ENCODE measurements at places on chromosomes 16 and 17. TPM values are rescaled to one million over a fixed set of nuclear protein-coding genes. Genes with fewer than 3 reads are reported as not detected.

Gene ABCA5
- 3.8 TPM for total RNA-seq

Gene CSH2
- total RNA-seq, result not detected

Gene PYDC1
- not detected for total RNA-seq

Gene BTBD17
- total RNA-seq, result not detected

Gene GPRC5B
- total RNA-seq, result 70.2 TPM

Gene KRTAP1-5
- total RNA-seq, result not detected

Gene HSF4
- total RNA-seq, result 100 TPM

Gene CCL16
- not detected for total RNA-seq

Gene TBC1D3C
- 0.31 TPM for total RNA-seq

DNA sequence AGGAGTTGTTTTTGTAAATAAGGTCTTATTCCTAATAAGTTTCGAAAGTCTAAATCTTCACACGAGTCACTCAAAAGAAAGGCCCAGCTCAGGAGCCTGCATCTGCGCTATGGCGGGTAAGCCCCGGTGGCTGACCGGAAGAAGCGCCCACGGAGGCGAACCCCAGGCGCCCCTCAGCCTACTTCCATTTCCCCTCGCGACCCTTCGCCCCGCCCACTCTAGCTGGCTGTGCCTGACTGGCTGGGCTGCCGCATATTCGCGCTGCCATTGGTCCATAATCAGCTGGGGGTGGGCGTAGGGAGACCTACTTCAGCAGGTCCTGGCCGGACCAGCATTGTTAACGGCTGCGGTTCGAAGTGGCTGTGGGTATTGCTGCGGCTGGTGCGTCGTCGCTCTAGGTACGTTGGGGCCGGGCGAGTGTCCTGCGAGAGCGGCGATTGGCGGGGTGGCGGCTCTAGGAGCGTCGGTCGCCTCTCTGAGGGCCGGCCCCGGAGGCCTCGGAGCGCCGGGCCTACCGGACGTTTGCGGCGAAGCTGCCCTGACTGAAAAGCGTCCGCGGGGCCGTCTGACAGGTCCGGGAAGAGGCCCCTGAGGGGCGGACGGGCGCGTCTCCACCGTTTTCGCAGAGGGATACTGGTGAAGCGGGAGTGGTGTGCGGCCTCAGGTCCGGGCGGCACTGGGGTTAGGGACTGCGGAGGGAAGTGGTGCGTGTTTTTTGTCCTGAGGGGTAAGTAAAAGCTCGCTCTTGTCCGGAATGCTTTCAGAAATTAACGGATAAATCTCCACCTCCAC is at the start of gene ATF7IP2:
Gene ATF7IP2 (plus strand): TSS at position 337 of the 792 bp plus-strand sequence. CDS start 44,560 bp downstream, outside the sequence.
- peaks cover 15% of the 10 kb centered on the region for H3K27me3 ChIP-seq
- no peaks in the 10 kb centered on the region for H3K36me3 ChIP-seq
- no peak within 1 kb of the TSS for H3K4me3 ChIP-seq
- DNase-seq, result no peak

DNA sequence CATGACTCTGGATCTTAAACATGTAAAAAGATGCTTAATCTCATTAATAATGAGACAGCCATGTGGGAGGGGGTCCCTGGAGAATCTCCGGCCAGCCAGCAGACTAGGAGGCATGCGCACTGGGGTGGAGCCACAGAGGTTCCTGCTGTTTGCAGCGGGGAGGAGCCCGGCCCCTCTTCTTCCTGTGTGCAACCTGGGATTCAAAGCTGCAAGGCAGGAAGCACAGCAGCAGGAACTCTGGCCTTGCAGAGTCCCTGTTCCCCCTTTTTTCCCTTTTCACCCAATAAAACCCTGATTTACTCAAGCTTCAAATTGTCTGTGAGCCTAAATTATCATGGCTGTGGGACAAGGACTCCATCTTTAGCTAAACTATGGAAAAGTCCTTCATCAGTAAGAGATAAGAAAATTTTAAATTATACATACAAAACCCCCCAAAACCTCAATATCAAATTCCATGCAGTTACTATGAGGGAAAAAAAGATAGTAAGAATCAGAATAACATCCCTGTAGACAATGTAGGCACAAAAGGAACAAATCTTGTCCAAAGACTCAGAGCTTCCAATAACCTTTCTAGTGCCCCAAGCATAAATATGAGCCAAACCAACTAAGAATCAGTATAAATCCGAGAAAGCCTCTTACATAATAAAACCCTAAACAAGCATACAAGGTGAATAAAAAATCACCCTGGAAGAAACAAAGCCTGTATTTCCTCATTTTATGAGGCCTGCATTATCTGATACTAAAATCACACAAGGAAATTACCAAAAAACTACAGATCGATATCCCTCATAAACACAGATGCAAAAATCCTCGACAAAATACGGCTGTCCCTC is 12.1 kb downstream of the CFDP1 start:
- H3K27ac ChIP-seq, result no peak overlapping the region
- H3K4me3 ChIP-seq, result no peak overlapping the region
- DNase-seq, result no peak

DNA sequence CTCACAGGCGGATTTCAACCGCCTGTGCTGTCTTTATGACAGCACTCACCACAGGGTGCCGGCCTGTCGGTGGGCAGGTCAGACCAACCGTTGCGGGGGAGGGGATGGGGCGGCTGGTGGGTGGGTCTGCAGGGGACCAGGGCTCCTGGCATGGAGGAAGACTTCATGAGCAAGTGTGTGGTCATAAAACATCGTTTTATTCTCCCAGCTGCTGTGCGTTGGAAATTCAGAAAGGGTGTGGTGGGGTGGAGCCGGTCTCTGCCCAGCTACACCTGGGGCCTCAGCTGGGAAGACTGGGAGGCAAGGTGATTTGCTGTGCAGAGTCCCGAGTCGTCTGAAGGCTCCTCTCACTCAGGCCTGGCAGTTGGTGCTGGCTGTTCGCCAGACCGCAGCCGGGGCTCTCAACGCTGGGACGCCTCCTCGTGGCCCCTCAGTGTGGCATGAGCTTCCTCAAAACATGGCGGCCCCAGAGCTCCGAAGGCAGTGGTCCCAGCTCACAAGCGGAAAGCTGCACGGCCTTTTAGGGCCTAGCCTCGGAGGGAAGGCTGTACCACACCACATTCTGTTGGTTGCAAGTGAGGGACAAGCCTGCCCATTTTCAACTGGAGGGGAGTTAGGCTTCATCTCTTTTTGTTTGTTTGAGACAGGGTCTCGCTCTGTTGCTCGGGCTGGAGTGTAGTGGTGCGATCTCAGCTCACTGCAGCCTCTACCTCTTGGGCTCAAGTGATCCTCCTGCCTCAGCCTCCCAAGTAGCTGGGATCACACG is 45.8 kb upstream of the GSE1 start:
- no peak overlapping the region for H3K27ac ChIP-seq
- no peak overlapping the region for H3K4me3 ChIP-seq
- peaks cover 44% of the 10 kb centered on the region for H3K4me1 ChIP-seq
- no peaks in the 10 kb centered on the region for H3K36me3 ChIP-seq
- no peaks in the 10 kb centered on the region for H3K27me3 ChIP-seq

GRCh38 chr17:76280650-76281049 is 15.5 kb downstream of the UBALD2 start:
- H3K36me3 ChIP-seq, result no peaks in the 10 kb centered on the region
- peaks cover 15% of the 10 kb centered on the region for H3K4me1 ChIP-seq
- no peak overlapping the region for H3K27ac ChIP-seq
- no peak for DNase-seq
- H3K4me3 ChIP-seq, result no peak overlapping the region

GRCh38 chr16:38941-39892 is 14.2 kb downstream of the POLR3K start:
- peak overlapping the region; percentile 74 for H3K27ac ChIP-seq
- H3K27me3 ChIP-seq, result no peaks in the 10 kb centered on the region
- H3K4me3 ChIP-seq, result no peak overlapping the region
- H3K4me1 ChIP-seq, result peaks cover 29% of the 10 kb centered on the region
- peak; percentile 86 for DNase-seq

DNA sequence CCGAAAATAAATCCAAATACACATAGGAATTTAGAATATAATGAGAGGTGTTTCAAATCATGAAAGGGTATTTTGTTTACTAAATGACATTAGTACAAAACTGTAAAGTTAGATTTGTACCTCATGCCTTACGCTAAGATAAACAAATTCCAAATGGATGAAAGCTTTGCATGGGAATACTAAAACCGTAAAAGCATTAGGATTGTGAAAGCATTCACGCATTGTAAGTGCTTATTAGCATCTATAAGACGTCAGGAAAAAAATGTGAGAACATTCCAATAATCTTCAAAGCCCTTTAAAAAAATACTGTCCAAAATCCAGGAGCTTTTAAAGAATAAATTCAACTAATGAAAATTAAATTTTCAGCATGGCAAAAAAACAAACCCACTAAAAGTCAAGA is 24.8 kb upstream of the ALOX15 start:
- H3K27ac ChIP-seq, result no peak overlapping the region
- H3K4me1 ChIP-seq, result no peaks in the 10 kb centered on the region
- H3K4me3 ChIP-seq, result no peak overlapping the region
- no peak for DNase-seq
- no peaks in the 10 kb centered on the region for H3K36me3 ChIP-seq

GRCh38 chr17:81140695-81141094 is 24.6 kb upstream of the PVALEF start:
- no peak for DNase-seq
- no peak overlapping the region for H3K27ac ChIP-seq
- H3K4me1 ChIP-seq, result no peaks in the 10 kb centered on the region
- H3K27me3 ChIP-seq, result no peaks in the 10 kb centered on the region

- H3K4me3 ChIP-seq, result no peak overlapping the region
- DNase-seq, result no peak
- no peaks in the 10 kb centered on the region for H3K36me3 ChIP-seq
- no peaks in the 10 kb centered on the region for H3K27me3 ChIP-seq
- peaks cover 51% of the 10 kb centered on the region for H3K4me1 ChIP-seq
- peak overlapping the region; percentile 92 for H3K27ac ChIP-seq
Measured at GRCh38 chr16:14398014-14398717, 231.9 kb downstream of the PARN start.

GRCh38 chr17:40931311-40931710 is 6.1 kb downstream of the KRT23 start:
- H3K27ac ChIP-seq, result no peak overlapping the region
- no peak overlapping the region for H3K4me3 ChIP-seq
- no peaks in the 10 kb centered on the region for H3K27me3 ChIP-seq
- no peak for DNase-seq
- peaks cover 9% of the 10 kb centered on the region for H3K4me1 ChIP-seq

- DNase-seq, result no peak
- H3K4me3 ChIP-seq, result no peak within 1 kb of the TSS
- no peak within 1 kb of the TSS for H3K27ac ChIP-seq
- H3K27me3 ChIP-seq, result no peaks in the 10 kb centered on the region
- H3K4me1 ChIP-seq, result no peaks in the 10 kb centered on the region
Measured at GRCh38 chr17:66228887-66229782, at the start of gene APOH. Gene APOH, minus strand, starts transcription at chr17:66229415. Its CDS starts 36 bp downstream, at chr17:66229379.

DNA sequence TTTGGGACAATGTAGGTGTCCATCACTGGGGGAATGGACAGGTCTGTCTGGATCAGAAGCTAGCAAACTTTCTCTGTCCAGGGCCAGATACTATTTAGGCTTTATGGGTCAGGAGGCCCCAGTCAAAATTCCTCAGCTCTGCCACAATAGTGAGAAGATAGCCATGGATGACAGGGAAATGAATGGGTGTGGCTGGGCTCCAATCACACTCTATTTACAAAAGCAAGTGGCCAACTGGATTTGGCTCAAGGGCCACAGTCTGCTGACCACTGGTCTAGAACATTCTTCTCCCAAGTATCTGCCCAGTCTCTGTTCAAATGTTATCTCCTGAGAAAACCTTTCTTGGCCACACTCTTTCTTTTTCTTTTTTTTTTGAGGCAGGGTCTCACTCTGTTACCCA is 339.9 kb downstream of the SOX9 start:
- DNase-seq, result no peak
- H3K4me3 ChIP-seq, result no peak overlapping the region
- peaks cover 96% of the 10 kb centered on the region for H3K4me1 ChIP-seq
- peak overlapping the region; percentile 88 for H3K27ac ChIP-seq
- no peaks in the 10 kb centered on the region for H3K36me3 ChIP-seq
- H3K27me3 ChIP-seq, result no peaks in the 10 kb centered on the region

- H3K4me1 ChIP-seq, result peaks cover 16% of the 10 kb centered on the region
- no peak for DNase-seq
- peaks cover 13% of the 10 kb centered on the region for H3K36me3 ChIP-seq
Measured at GRCh38 chr17:19357351-19357750, 5.2 kb downstream of the B9D1 start.

- no peak overlapping the region for H3K4me3 ChIP-seq
- peaks cover 12% of the 10 kb centered on the region for H3K36me3 ChIP-seq
- no peaks in the 10 kb centered on the region for H3K27me3 ChIP-seq
Measured at GRCh38 chr17:50278526-50279180, 4.4 kb downstream of the TMEM92 start.

GRCh38 chr16:12538667-12539091 is 265.0 kb downstream of the CPPED1 start:
- no peaks in the 10 kb centered on the region for H3K36me3 ChIP-seq
- H3K4me1 ChIP-seq, result no peaks in the 10 kb centered on the region
- H3K27ac ChIP-seq, result no peak overlapping the region
- no peaks in the 10 kb centered on the region for H3K27me3 ChIP-seq
- H3K4me3 ChIP-seq, result no peak overlapping the region

- H3K27ac ChIP-seq, result peak overlapping the region; percentile 27
- H3K27me3 ChIP-seq, result no peaks in the 10 kb centered on the region
- no peak overlapping the region for H3K4me3 ChIP-seq
- no peaks in the 10 kb centered on the region for H3K36me3 ChIP-seq
Measured at GRCh38 chr17:8158267-8159031, 4.3 kb downstream of the VAMP2 start.

GRCh38 chr16:51355875-51356274 is 204.8 kb upstream of the SALL1 start:
- no peak overlapping the region for H3K27ac ChIP-seq
- no peaks in the 10 kb centered on the region for H3K4me1 ChIP-seq
- no peaks in the 10 kb centered on the region for H3K27me3 ChIP-seq
- H3K36me3 ChIP-seq, result no peaks in the 10 kb centered on the region
- no peak overlapping the region for H3K4me3 ChIP-seq

DNA sequence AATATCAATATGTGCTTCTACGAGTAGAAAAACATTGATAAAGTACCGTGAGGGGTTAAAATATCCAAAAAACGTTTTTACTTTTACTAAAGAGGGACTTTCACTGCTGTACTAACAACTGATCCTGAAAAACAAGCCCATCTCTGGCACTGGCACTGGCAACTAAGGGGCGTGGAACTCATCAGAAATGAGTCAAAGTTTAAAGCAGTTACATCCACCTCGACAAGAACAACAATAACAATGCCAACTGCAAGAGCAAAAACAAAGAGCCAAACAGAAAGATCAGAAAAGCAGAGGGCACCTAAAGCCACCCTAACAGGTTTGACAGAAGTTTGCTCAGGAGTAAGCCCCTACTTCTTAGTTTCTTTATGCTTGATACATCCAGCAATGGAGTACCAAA is 13.1 kb downstream of the MBTPS1 start:
- peaks cover 9% of the 10 kb centered on the region for H3K36me3 ChIP-seq
- H3K27me3 ChIP-seq, result no peaks in the 10 kb centered on the region
- H3K27ac ChIP-seq, result peak overlapping the region; percentile 60
- peak; percentile 83 for DNase-seq

- no peaks in the 10 kb centered on the region for H3K27me3 ChIP-seq
- DNase-seq, result no peak
- H3K4me1 ChIP-seq, result no peaks in the 10 kb centered on the region
- H3K4me3 ChIP-seq, result no peak overlapping the region
- no peaks in the 10 kb centered on the region for H3K36me3 ChIP-seq
Measured at GRCh38 chr16:68386628-68387027, 61.7 kb downstream of the SMPD3 start.

DNA sequence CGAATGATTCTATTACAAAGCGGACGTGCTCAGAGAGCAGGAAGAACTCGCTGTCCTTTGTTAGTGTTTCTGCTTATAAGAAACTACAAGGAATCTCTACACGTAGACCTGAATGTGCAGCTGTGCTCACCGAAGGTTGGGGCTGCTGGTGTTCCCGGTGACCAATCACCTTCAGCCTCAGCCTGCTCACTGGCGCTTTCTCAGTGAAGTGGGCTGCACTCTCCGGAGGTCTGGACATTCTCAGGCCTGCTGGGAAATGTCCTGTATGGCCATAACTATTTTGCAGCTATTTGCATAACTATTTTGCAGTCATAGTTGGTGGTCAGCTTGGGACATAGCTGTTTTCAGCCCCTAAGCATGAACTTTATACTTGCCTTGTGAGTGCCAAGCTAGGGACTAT is 9.7 kb upstream of the CIAO3 start:
- no peak overlapping the region for H3K4me3 ChIP-seq
- H3K27me3 ChIP-seq, result no peaks in the 10 kb centered on the region
- H3K4me1 ChIP-seq, result no peaks in the 10 kb centered on the region

Data from PC-9 (cell line).